ENCODE measurements at places on chromosomes 4 and X. TPM values are rescaled to one million over a fixed set of nuclear protein-coding genes. Genes with fewer than 3 reads are reported as not detected.

DNA sequence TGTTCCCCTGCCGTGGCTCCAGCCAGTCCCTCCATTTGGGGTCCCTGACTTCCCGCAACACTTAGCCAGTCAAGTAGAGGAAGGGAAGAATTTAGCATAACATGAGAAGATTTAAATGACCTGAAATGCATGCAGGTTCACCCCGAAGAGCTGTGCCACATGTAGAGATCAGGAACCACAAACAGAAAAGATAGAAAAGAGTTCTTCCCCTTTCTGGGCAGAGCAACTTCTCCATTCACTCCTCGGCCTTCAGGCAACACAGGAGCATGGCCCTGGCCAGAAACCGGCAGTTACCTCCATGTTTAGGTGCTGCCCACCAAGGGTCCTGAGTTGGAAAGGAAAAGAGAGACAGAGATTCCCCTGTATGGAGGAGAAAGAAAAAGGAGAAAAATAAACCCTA is 5.2 kb downstream of the NLRP2B start:
- DNase-seq: no peak

DNA sequence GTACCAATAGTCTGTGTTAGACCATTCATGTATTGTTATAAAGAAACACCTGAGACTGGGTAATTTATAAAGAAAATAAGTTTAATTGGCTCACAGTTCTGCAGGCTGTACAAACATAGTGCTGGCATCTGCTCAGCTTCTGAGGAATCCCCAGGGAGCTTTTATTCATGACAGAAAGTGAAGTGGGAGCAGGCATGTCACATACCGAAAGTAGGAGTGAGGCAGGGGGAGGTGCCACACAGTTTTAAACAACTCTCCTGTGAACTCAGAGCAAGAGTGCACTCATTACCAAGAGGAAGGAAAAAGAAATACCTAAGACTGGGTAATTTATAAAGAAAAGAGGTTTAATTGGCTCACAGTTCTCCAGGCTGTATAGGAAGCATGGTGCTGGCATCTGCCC is 591.2 kb downstream of the PPP4R3C start:
- DNase-seq: no peak

Gene DMD
- 143 TPM for total RNA-seq

- DNase-seq: no peak
Measured at GRCh38 chr4:145937971-145938611, 532 bp downstream of the ZNF827 start.

Gene NWD2
- not detected for total RNA-seq

Gene CPLX1
- 4.8 TPM for total RNA-seq

- DNase-seq: no peak
Measured at GRCh38 chr4:4394644-4395043, 7.7 kb downstream of the NSG1 start.

GRCh38 chr4:133887723-133888122 is 313.9 kb downstream of the PABPC4L start:
- DNase-seq: no peak

GRCh38 chr4:119299260-119299671 is 22.7 kb downstream of the FABP2 start:
- no peak for DNase-seq

GRCh38 chr4:105186701-105187161 is 40.1 kb downstream of the TET2 start:
- peak; percentile 24 for DNase-seq

DNA sequence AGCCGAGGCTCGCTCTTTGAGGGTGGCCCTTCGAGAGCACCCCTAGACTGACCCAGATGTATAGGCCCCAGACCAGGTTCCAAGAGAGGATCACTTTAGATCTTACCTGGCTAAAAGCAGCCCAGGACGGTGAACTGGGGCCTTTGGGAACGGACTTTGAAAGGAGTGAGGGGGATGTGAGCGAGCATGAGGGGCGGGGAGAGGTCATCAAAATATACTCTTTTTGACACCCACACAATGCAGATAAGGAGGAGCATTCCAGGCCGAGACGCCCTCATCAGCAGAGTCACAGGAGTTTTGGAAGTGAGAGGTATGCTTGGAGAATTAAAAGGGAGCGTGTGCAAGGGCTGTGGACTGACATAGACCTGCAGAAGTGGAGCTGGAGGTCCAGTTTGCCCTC is 528 bp downstream of the NSDHL start:
- DNase-seq: no peak

DNA sequence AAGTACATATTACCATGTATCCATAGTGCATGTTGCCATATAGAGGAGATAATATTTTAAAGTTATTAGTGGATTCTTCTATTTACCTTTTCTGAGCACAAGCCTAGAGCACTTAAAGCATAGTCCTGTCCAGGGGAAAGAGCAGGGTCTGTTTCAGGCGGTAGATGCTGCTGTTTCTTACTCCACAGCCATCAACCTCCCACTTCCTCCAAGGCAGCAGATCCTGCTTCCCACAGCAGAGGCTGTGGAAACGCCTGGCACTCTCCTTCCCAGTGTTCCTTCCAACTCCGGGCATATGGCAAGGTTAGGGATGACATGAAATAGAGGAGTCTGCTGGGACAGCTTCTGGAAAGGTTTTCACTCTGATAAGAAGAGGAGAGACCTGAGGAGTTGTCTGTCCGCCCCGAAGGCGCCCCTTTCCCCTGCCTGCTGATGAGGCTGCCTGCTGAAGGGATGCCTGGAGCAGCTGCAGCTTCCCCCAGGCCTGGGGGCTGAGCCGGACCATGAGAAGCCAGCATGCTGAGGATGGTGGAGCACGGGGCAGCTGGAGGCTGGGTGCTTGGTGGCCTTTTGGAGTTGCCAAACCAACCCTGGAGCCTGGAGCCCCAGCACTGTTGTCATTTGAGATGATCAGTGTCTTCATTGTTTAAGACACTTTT is 43.9 kb upstream of the SLC25A4 start:
- DNase-seq: no peak

DNA sequence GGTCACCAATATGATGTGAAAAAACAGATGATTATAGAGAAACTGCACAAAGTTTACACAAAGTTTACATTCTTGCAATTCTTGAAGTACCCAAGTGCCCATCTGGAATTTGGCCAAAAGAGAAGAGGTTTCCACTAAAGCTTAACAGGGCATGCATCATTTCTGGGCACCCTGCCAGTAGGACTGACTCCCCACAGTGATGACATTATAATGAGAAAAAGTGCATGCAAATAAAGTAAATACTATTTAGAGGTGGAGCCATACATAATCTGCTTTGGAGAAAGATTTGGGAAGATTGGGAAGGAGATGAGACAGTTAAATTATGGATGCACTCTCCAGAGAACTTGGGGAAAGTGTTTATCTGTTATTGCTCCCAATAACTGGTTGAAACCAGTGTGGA is 93.7 kb upstream of the TRPC3 start:
- DNase-seq: no peak

DNA sequence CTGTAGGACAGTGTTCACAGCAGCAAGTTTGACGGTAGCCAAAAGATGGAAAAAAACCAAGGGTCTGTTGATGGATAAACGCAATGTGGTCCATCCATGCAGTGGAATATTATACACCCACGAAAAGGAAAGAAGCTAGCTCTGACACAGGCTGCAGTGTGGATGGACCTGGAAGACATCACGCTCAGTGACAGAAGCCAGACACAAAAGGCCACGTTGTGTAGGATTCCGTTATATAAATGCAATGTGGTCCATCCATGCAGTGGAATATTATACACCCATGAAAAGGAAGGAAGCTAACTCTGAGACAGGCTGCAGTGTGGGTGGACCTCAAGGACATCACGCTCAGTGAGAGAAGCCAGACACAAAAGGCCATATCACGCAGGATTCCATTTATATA is 105.5 kb upstream of the SHOX start:
- DNase-seq: no peak

GRCh38 chr4:40840255-40840984 is 90.7 kb downstream of the NSUN7 start:
- no peak for DNase-seq

Gene PRRG3
- total RNA-seq: 2.7 TPM

DNA sequence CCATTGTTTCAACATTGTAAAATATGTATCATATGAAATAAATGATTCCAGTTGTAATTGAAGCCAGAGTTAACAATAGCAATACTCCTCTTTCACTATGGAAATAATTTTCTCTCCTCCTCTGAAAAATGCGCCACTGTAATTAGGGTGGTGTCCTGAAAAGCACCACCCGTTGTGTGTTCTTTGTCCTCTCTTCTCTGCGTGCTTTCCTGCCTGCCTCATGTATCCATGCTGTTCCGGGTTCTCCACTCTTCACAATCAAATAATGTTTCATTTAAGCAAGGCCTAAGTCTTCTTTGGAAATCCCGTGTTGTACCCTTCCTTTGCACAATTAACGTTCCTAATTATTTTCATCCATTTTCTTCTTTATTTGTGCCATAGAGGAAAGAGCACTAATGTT is 293.3 kb downstream of the ADGRL3 start:
- no peak for DNase-seq

Gene PCGF3
- total RNA-seq: 21.5 TPM

DNA sequence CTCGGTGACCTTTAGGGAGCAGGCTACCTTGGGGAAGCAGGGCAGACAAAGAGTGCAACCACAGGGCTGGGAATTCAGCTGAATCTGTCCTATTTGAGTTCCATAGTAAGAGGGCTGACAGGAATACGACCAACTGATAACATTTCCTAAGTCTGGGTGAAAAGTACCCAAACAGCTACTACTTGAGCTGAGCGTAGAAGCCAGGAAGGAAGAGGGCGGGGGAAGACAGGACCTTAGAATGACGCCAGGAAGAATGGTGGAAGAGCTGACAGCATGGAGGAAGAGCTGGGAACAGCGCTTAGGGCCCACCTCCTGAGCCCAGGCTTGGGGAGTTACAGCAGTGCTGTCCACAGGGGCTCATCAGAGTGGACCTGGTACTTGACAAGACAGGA is 14.4 kb downstream of the MECP2 start:
- no peak for DNase-seq

DNA sequence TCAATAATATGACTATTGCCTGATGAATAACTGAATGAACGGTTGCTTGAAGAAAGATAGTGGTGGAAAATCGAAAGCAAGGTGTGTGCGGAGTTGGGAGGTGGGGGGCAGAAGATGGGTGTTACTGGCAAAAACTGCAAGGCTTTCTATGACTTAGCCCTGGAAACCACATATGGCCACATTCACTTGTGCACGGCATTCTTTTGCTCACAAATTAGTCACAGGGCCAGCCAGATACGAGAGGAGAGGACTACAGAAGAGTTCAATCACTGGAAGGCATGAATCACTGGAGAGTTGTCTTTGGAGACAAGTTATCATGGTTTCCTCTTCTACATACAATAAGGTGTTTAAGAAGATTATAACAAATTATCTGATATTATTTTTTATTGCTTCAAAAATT is 626.5 kb upstream of the CPEB2 start:
- no peak for DNase-seq

DNA sequence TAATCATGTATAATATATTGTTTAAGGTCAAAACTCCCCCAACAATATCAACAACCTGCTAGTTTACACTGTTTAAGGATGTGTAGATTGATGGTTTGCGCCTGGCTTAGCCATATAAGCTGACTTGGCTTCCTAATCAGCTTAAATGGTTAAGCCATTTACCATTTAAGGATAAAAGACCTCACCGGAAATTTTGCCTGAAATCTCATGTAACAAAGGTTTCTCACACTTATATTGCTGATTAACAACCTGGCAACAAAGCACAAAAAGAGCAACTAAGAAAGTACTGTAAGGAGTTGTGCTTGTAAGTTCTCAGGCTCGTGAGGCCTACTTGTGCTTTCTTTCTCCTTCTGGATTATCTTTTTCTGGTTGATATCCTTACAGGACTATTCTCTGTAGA is 485.2 kb downstream of the GABRG1 start:
- DNase-seq: no peak

All from left ventricle myocardium inferior (tissue), 1 donor.